NCI-H2081 (cell line): ENCODE measurements at places on chromosomes 13 and 19.

DNA sequence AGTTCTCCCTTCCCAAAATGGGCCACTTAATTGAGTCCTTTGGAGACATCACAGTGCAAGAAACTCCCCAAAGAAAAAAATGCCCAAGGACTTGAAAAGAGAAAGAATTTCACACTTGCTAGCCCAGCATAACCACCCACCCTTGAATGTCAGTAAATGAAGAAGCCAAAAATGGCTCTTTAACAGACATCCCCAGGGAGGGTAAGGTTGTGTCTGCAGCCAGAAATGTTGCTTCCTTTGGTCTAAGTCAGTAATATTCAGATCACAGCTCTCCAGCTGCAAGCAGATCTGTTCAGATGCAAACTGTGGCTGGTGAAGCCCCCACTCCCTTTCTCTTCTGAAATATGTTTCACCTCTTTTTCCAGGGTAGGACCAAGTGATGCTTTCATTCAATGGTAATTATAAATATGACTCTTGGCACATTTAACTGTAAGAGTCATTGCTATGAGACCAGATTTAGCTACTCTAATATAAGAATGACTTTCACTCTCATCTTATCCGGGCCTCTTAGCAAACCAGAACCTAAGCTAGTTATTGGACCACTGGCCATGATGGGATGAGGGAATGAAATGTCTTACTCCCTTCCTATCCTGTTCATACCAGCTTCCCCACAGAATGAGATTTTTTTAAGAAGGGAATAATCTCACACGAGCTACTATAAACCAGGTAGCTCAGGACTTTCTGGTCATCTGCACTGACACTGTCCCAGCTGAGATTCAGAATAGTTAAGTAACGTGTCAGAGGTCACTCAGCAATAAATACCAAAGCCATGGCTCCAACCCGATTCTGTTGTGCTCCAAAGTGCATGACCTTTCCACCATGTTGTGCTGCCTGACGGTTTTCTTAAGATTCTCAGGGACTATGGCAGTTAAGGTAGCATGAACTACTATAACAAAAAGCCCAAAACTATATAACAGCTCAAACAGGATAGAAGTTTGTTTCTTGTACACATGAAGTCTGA, 234.1 kb downstream of the FOXO1 start:
- DNase-seq = no peak

DNA sequence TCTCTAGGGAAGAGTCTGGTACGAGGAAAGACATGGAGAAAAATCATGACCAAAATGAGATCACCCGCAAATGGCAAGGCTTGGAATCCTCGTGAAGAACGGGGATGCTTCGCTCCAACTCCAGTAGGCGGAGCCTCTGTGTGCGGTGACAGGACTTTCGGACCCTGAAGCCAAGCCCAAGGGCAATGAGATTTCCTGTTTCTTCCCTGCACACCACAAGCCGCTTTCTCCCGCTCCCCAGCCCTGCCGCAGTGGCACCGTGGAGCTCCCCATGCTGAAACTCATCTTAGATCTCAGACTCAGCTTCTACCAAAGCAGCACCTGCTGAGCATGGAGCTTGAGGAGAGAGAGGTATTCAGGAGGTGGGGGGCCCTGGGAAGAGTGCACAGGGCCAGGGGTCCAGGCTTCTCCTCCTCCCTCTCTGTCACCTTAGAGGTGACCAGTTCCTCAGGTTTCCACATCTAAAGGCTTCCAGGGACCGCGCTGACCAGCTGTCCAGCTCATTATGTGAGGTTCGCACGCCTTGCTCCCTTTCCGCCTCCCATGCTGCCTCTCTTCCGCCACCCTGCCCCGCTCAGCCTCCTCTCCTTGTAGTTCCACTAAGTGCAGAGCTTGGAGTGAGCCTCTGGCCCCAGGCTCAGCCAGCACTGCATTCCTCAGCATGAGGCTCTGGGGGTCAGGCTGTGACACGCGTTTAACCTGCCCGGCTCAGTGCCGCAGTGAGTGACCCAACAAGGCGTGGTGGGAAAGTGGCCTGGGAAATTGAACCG, 153.8 kb upstream of the SOX1 start:
- DNase-seq = no peak

- no peak for DNase-seq
These were observed 1.1 kb downstream of the SAFB2 start for GRCh38 chr19:5621311-5621944.

DNA sequence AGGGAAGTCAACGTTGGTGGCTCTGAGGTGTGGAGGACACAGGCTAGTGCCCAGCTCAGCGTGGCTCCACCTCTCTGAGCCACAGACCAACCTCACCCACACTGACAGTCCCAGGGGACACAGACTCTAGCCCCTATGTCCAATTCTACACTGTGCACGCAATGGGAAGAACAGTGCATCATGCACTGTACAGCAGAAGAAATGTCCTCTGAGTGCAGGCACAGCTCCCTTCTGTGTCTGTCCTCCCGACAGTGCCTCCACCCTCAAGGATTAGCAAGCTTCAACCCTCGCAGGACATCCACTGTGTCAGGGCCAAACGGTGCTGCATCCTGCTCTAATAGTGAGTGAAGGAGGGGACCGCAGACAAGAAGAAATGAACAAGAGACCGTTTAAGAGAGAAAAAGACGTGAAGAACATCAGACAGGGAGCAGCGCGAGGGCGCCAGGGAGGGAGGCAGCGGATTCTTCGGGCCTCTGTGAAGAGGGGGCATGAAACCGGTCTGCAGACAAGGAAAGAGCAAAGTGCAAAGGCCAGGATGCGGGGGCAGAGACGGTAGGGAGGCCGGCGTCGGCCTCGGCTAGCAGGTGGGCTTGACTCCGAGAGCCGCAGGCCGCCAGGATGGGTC, 681 bp downstream of the ZNF837 start:
- no peak for DNase-seq

DNA sequence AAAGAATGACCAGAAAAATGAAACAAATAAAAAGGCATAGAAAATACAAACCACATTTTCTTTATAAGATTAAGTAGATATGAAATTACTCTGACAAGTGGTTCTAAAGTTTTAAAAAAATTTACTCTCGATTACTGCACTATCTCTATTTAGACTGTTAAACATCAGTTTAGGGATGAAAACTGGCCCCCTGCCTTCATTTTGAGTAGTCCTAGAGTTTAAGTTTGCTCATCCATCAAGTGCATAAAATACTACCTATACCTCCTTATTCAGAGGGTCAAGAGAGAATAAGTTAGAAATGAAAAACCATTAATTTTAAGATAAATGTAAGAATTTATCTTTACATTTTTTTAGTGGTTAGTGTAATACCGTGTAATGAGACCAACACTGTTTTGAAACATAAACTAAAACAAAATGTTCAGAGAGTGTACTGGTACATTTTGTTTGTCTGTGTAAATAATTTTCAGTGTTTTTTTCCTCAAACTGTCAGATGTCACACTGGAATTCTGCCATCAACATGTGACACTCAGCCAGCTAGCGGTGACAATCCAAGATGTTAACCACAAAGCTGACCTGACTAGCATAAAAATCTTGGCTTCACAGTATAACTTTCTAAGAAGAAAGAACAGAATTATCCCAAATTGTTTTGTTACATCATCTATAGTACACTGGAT, 184.8 kb upstream of the PCDH20 start:
- no peak for DNase-seq

- no peak for DNase-seq
These were observed 147.2 kb upstream of the ZNF536 start for GRCh38 chr19:30224689-30225606.

DNA sequence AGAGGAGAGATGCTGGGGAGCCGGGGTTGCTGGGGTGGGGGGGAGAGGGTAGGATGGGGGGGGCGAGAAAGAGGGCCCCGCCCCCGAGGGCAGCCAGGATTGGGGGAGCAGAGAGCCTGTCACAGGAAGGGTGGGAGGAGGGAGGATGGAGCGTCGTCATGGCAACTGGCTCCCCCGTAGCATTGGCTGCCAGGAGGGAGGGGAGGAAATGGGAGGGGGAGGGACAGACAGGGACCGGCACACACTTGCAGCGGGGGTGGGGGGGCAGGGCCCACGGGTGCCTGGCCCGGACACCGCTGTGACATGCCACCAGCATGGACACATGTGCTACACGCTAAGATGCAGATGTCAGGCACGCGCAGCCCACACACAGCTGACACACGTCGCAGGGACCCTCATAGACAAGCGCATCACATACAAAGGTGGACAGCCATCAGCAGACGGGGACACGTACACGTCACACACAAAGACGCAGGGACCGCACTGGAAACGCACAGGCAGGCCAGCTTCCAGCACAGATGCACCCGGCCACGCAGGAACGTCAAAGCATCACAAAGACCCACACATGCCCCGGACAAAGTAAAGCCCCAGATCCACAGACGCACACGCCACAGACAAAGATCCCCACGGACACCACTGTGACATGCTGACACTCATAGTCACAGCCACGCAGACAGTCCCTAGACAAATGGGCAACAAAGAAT, at the start of gene LMTK3:
LMTK3 (minus strand) TSS at position 36 of the 704 bp plus-strand sequence. CDS start 259 bp downstream, outside the sequence.
- DNase-seq = peak; percentile 78

DNA sequence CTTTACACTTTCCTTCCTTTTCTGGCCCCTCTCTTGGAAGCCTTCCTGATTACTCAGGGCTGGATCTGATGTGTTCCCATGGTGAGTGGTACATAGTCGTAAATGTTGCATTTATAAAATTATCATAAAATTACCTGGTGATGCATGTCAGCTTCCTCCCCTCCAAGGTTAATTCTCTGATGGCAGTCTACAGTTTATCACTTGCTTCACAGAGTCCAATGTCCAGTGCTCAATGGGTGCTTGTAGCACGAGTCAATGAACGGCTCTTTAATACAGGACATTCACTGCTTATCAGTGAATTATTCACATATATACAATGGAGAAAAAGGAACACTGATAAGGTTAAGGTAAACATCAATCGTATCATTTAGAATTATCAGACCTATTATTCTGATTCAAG, 27.0 kb upstream of the OXGR1 start:
- DNase-seq = no peak

DNA sequence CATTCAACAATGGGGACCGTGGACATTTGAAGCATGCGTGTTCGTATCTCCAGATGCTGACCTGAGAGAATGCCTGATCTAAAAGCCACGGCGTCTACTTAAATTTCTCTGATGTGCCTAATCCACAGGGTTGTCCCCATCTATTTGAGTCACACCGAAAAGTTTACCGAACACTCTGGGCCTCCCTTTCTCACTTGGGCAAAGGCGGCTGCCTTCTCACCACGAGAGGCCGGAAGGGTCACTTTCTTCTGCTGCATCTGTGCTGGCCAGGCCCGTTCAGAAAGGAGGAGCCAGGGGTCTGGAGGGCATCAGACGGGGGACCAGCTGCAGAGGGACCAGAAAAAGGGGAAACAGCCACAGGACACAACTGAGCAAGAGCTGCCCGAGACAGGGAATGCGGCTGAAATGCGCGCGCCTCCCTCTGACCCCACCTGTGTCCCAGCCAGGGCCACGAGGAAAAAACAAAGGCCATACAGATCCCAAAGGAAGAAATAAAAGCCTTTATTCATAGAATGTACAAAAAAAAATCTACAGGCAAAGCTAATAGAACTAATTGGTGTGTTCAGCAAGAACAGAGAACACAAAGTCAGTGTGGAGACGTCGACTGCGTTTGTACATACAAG, 71.3 kb upstream of the C13orf46 start:
- DNase-seq = no peak

- DNase-seq = peak; percentile 79
These were observed 562.1 kb upstream of the PCDH9 start for GRCh38 chr13:67792151-67792676.

DNA sequence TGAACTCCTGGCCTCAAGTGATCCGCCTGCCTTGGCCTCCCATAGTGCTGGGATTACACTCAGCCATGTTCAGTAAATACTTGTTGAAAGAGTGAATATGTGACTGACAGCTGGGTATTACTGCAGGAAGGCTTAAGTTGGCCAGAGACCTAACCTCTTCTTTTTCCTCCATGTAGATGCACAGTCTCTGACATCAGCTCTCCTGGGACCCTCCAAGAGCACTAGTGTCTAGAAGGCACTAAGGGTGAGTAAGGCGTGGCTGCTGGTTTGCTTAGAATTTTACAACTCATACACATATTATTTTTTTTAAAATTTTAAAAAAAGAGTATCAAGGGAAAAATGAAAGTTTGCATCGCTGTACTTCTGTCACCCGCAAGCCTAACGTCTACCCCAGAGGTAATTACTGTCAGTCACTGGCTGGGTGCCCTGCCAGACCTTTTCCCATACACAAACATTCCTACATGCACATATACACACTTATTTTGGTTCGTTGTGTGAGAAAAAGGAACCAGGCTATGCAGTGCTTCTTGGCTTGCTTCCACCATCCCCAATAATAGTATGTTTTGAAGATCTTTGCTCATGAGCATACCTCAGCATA, 122.0 kb downstream of the SIPA1L3 start:
- DNase-seq = no peak

DNA sequence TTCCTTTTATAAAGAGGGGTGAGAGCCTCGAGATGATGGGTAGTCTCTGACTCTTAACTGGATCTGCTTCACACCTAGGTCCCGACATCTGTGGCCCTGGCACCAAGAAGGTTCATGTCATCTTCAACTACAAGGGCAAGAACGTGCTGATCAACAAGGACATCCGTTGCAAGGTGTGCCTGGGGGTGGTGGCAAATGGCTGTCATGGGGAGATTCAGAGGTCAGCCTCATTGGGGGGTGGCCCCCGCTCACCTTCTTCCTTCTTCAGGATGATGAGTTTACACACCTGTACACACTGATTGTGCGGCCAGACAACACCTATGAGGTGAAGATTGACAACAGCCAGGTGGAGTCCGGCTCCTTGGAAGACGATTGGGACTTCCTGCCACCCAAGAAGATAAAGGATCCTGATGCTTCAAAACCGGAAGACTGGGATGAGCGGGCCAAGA, 1.6 kb downstream of the CALR start:
- DNase-seq = no peak

DNA sequence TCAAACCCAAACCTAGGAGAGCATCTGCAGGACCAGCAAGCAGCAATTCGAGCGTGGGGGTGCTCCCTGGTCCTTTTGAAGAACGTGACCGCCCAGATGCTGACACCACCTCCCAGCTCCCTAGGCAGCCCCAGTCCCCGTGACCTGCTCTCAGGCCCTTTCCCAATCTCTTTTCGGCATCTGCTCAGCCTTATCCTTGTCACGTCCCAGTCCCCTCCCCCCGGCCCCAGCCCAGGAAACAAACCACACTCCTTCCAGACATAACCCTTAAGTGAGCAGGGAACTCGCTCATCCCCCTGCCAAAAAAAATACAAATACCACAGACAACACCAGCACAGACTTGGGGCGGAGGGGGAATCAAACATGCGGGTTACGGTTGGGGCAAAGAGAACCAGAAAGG, 3.3 kb downstream of the MLLT1 start:
- no peak for DNase-seq
